ENCODE measurements at places on chromosomes 5 and 9. TPM values are rescaled to one million over a fixed set of nuclear protein-coding genes. Genes with fewer than 3 reads are reported as not detected.

The LRRC19 gene
- not detected for polyA plus RNA-seq

The RABL6 gene
- 63.5 TPM for polyA plus RNA-seq

DNA sequence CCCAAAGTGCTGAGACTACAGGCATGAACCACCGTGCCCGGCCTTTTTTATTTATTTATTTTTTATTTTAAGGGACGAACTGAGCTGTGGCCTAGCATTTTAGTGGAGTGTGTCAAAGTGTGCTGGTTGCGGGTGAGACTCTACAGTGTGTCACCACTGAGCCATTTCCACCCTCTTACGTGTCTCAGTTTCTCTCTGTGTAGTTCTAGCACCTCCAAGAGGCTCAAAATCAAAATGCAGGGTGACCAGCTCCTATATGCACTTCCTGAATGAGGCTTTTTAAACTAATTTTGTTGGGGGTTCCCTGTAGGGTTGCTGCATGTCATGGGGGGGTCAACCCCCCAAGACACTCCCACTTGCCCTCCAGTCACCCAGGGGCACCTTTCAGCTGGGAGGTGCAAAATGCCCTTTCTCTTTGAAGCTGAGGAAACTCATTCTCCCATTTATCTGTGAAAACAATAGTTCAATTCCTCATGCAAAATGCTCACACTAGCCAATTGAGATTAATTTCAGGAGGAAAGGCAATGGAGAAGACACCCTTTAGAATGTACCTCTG is 69.3 kb downstream of the COL15A1 start:
- H3K4me3 ChIP-seq = no peak overlapping the region
- H3K4me1 ChIP-seq = no peaks in the 10 kb centered on the region
- H3K36me3 ChIP-seq = peaks cover 65% of the 10 kb centered on the region
- no peak overlapping the region for H3K27ac ChIP-seq

The TOR2A gene
- polyA plus RNA-seq = 3.4 TPM

- no peaks in the 10 kb centered on the region for H3K36me3 ChIP-seq
- H3K4me3 ChIP-seq = no peak overlapping the region
- H3K27me3 ChIP-seq = no peaks in the 10 kb centered on the region
Measured at GRCh38 chr9:120890320-120891244, 13.6 kb upstream of the PHF19 start.

The STPG3 gene
- polyA plus RNA-seq = 0.61 TPM

DNA sequence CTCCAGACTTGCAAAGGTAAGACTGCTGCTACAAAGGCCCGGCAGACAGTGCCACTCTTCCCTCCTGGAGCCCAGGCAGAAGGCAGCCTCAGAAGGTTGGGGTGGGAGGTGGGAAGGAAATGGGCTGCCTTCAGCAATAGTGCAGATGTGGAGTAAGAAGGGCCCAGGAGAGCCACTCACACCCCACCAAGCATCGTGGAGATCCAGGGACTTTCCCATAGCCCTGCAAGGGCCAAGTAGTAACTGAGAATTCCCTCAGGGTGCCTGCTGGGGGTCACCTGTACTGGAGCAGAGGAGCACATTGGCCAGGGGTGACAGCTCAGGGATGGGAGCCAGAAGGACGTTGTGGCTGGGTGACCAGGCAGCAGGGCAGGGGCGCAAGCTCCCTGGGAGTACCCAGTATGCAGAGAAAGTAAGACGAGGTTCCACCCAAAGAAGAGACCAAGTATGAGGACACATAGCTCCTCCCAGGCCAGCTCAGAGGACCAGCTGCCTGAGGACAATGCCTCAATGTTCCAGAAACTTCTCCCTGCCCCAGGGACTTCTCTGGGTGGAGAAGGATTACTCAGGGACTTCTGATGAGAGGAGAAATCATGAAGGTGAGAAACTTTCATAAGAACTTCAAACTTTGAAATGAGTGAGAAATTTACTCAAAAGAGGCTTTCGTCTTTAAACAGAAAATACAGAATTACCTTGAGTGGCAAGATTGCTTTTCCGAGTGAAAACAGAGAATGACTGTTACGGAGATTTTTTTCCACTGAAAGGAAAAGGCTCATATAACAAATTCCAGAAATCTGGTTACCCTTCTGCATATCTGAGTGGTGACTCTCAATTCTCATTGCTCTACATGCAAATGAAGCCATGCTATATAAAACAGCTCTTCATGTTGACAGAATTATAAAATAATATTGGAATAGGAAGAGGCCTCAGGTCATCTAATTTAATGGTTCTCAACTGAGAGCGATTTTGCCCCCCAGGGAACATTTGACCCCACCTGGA is 87.9 kb upstream of the TRIO start:
- H3K27ac ChIP-seq = no peak overlapping the region
- H3K4me1 ChIP-seq = no peaks in the 10 kb centered on the region
- DNase-seq = no peak
- H3K4me3 ChIP-seq = no peak overlapping the region
- no peaks in the 10 kb centered on the region for H3K36me3 ChIP-seq
- H3K27me3 ChIP-seq = no peaks in the 10 kb centered on the region

GRCh38 chr5:127649018-127649439 is at the start of gene CTXN3:
Gene CTXN3, plus strand, starts transcription at chr5:127649082. Its CDS starts 8,440 bp downstream, at chr5:127657522.
- H3K27me3 ChIP-seq = no peaks in the 10 kb centered on the region
- H3K36me3 ChIP-seq = no peaks in the 10 kb centered on the region
- H3K4me1 ChIP-seq = no peaks in the 10 kb centered on the region
- H3K27ac ChIP-seq = no peak within 1 kb of the TSS

DNA sequence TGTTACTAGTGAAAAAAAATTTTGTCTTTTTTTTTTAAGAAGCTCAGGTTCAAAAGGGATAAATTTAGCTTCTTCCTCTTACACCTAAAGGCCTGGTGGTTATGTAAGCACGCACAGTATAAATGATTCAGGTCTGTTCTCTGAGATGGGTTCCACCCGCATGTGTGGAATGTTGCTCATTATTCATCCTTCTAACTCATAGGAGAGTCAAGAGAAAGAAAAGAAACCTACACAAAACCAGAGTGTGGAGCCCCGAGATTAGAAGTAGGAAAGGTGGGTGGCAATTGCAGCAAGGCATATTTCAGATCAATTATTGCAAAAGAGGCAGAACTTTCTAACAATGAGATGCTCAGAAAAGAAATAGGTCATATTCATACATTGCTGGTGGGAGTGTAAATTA is 13.5 kb downstream of the PLAC8L1 start:
- H3K27ac ChIP-seq = no peak overlapping the region
- no peak for DNase-seq
- no peak overlapping the region for H3K4me3 ChIP-seq
- H3K36me3 ChIP-seq = no peaks in the 10 kb centered on the region

All from heart left ventricle (tissue), 16 donors.